Neural crest cell (in vitro differentiated cells): ENCODE measurements at places on chromosomes 13 and 19. TPM values are rescaled to one million over a fixed set of nuclear protein-coding genes. Genes with fewer than 3 reads are reported as not detected.

The DCLK1 gene
- total RNA-seq, result 20.0 and 22.4 TPM in 2 replicates

The CYP4F11 gene
- not detected in 2 replicates for total RNA-seq

The CHERP gene
- 93.3 and 95.7 TPM in 2 replicates for total RNA-seq

The C1QTNF9B gene
- not detected in 2 replicates for total RNA-seq

The FXYD7 gene
- 1.1 and 1.4 TPM in 2 replicates for total RNA-seq

DNA sequence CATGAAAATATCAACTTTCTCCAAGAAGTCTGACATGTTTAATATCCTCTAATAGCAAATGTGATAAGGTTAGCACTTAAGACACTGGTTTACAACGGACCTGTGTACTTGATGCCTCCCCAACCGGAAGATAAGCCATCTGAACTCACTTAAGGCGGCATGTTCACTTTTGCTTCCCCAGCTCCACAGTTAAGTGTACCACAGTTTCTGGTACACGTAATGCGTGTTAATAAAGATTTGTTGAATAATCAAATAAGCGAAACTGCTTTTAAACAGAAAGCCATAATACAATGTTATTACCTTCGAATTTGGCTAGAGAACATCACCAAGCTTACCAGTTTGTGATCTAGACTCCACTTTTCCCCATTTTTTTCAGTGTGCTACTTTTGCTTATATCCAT lies 1.4 kb upstream of the PAN3 start:
- H3K27me3 ChIP-seq, result no peaks in the 10 kb centered on the region
- DNase-seq, result no peak
- H3K4me1 ChIP-seq, result peaks cover 32% of the 10 kb centered on the region
- no peaks in the 10 kb centered on the region for H3K36me3 ChIP-seq
- H3K27ac ChIP-seq, result no peak overlapping the region
- peak overlapping the region; percentile 98 for H3K4me3 ChIP-seq

GRCh38 chr13:109790942-109791605 lies 4.7 kb upstream of the IRS2 start:
- no peak overlapping the region for H3K27ac ChIP-seq
- DNase-seq, result peak; percentile 19
- H3K4me3 ChIP-seq, result peak overlapping the region; percentile 32
- H3K36me3 ChIP-seq, result no peaks in the 10 kb centered on the region
- peaks cover 17% of the 10 kb centered on the region for H3K27me3 ChIP-seq

DNA sequence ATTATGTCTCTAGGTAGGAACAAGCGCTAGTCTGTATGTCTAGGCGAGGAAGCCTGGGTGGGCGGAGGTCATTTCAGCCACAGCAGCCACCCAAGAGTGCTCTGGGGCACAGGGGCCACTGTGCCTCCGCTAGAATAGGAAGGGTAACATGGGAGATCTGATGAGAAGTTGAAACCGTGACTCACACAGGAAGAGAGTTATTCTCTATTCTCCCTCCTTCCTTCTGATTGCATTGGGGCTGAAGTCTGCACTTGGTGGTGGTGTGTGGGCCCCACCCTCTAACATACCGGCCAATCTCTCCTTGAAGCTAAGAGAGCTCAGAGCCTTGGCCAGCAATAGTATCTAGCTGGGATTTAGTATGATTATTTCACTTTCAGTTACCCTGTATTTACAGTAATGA lies 20.3 kb upstream of the GGACT start:
- H3K27me3 ChIP-seq, result no peaks in the 10 kb centered on the region
- H3K36me3 ChIP-seq, result peaks cover 14% of the 10 kb centered on the region
- no peak for DNase-seq

- H3K27me3 ChIP-seq, result no peaks in the 10 kb centered on the region
- peaks cover 5% of the 10 kb centered on the region for H3K4me1 ChIP-seq
- no peak for DNase-seq
- no peaks in the 10 kb centered on the region for H3K36me3 ChIP-seq
Observed at GRCh38 chr13:99395436-99395835, 88.2 kb upstream of the GPR183 start.

DNA sequence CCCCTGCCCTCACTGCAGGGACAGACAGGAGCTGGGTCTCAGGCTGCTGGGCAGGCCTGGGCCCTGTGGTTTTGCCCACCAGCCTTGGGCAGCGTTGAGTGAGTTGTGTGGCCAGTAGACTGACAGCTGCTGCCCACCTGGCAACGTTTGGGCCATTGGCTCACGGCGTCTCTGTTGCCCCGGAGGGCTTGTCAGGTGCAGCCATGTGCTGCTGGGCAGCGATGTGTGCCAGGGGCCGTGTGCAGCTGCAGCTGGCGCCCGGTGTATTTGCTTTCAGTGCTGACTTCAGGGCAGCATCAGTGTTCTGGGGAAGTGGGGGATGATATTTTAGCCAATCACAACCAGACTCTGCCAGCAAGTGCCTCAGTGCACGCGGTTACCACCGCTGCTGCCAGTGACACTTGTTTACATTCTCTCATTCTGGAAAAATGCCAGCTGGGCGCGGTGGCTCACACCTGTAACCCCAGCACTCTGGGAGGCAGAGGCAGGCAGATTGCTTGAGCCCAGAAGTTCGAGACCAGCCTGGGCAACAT lies 10.6 kb downstream of the FZR1 start:
- H3K36me3 ChIP-seq, result peaks cover 3% of the 10 kb centered on the region
- DNase-seq, result no peak
- H3K4me3 ChIP-seq, result no peak overlapping the region
- H3K27ac ChIP-seq, result no peak overlapping the region
- H3K27me3 ChIP-seq, result no peaks in the 10 kb centered on the region
